ENCODE measurements at places on chromosomes 12 and 14. TPM values are rescaled to one million over a fixed set of nuclear protein-coding genes. Genes with fewer than 3 reads are reported as not detected.
A peak's percentile ranks its signal among the peaks of the same experiment; 100 is the strongest.

NPAS3 gene
- 0.25 TPM for total RNA-seq

KRT72 gene
- total RNA-seq = not detected

- DNase-seq = no peak
Measured at GRCh38 chr12:3977621-3978020, 104.4 kb upstream of the PARP11 start.

GRCh38 chr12:51840966-51841365 lies 7.6 kb downstream of the FIGNL2 start:
- no peak for DNase-seq

ERBB3 gene
- total RNA-seq = 8.8 TPM

TMTC1 gene
- total RNA-seq = 16.1 TPM

RHEBL1 gene
- 6.0 TPM for total RNA-seq

ERP27 gene
- not detected for total RNA-seq

DNA sequence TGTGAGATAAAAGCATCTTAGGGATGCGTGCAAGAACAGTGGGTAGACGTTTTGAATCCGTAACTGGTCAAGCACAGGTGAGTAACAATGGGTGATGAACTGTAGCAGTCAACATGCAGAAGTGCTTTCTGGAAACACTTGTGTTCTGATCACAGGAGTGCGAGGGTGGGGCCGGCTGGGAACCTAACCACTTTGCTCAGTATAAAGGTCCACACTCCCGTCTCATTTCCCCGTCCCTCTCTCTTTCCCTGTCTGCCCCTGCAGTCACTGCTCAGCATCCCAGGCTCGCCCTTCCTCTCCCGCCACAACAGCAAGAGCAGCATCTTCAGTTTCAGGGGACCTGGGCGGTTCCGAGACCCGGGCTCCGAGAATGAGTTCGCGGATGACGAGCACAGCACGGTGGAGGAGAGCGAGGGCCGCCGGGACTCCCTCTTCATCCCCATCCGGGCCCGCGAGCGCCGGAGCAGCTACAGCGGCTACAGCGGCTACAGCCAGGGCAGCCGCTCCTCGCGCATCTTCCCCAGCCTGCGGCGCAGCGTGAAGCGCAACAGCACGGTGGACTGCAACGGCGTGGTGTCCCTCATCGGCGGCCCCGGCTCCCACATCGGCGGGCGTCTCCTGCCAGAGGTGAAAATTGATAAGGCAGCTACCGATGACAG lies 127.1 kb downstream of the FIGNL2 start:
- peak; percentile 65 for DNase-seq

DNA sequence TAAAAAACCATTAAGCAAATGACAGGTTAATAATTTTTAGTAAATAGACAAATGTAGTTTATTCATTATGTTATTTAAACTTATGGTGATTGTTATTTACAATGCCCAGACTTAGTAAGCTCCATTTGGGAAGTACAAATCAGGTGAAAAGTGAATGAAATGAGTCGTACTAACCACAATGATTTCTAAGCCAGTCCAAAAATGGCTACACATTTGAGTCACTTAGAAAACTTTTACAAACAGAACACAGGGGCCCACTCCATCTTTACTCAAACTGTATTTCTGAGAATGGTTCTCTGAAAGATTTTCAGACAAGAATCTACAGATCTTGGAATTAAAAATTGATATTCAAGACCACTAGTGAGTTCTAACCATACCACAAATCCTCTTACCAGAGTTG lies 653.3 kb upstream of the MIS18BP1 start:
- no peak for DNase-seq

OR6C2 gene
- total RNA-seq = not detected

DNA sequence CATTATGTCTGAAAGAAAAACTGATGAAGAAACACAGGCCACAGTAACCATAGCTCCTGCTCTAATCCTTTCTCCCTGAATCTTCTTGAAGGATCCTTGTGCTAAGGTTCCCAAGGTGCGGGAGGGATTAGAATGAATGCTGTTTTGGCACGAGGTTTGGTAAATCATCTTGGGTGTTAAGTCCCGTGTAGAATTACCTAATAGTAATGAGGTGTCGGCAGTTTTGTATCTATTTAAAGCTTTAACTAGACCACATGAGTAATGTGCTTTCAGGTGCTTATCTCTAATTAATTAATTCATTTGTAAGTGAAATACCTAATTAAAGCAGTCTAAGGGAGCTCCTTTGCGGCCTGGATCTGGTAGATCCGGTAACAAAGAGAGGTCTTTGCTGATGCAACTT lies 53.9 kb downstream of the GNG2 start:
- no peak for DNase-seq

RPL10L gene
- not detected for total RNA-seq

PRIM1 gene
- 108 TPM for total RNA-seq

GRCh38 chr12:116133149-116133548 lies 144.3 kb downstream of the MED13L start:
- DNase-seq = no peak

GRCh38 chr12:71661977-71662530 lies 1.6 kb downstream of the ZFC3H1 start:
- no peak for DNase-seq

- DNase-seq = no peak
Measured at GRCh38 chr12:31745242-31745641, 16.4 kb upstream of the AMN1 start.

- DNase-seq = peak; percentile 53
Measured at GRCh38 chr12:31966558-31967205, 7.5 kb downstream of the RESF1 start.

TMEM132C gene
- 3.9 TPM for total RNA-seq

KLHL33 gene
- total RNA-seq = 0.22 TPM

PRB2 gene
- total RNA-seq = not detected

CLEC4A gene
- total RNA-seq = 2.0 TPM

DNA sequence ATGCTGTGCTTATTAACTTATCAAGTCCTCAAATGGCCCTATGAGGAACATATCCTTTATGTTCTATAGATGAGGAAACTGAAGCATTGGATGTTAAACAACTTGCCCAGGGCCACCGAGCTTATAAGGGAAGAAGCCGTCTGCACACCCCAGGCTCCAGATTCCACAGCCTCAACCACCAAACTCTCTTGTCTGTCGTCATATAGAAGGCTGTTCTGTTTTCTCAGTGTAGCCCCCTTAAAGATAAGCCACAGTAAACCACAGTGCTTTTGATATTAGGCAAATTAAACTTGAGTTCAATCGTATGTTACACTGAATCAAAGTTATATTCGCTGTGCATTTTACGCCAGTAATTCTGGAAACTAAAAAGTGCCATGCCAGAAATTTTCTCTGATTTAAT lies 116.7 kb downstream of the PRKCH start:
- no peak for DNase-seq

DNA sequence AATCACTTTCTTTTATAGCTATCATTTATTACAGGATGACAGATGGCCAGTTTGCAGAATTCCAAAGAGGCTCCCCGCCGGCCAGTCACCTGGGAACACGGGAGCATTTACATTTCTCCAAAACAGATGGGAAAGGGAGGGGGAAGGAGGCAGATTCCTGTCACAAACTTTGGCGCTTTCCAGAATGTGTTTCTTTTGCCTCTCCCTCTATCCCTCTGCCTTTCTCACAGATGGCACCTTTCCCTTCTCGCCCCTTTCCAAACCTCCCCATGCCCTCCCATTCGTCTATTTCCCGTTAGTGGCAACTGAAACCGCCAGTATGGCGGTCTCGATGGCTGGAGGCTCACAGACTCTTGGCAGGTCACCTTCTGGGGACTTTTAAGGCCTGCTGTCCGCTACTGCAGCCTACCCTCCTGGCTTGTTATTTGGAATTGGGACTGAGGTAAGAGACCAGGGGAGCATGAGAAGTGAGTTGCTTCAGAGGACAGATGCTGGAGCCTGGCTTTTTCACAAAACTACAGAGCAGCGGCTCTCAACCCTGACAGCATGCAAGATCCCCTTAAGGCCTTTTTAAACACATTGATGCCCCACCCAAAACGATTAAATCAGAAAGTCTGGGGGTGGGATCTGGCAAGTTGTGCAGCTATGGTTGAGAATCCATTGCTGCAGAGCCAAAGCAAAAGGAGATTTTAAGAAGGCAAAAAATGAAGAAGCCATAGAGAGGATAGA lies 161.5 kb upstream of the VASH1 start:
- no peak for DNase-seq

DNA sequence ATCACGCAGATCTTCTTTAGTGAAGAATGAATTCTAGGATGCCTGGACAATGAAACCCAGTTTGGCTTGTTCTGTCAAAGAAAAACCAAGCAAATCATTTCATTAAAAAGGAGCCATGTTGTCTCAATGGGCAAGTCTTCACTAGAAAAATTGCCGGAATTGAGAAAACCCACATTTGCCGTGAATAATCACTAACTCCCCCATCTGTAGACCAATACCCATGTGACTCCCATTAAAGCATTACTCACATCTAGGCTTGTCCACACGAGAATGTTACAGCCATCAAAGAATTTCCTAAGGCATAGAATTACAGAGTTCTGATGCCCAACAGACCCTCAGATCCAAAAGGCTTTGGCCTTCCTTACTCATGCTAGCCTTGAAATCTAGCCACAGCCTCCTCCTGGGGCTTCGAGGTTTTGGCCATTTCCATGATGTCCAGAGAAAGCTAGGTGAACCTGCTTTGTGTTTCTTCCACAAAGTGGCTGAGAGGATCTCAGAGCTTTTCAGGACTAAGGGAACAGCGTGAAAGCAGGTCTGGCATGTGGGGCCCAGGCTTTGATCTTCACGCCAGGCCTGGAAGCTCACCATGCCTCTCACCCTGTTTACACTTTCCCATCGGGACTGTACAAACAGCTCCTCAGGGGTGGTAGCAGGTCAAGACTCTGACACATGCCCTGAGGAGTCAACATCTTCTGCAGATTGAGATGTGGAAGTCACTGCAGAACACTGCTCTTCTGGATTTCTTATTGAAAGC lies 12.1 kb downstream of the SLC7A8 start:
- no peak for DNase-seq

DNA sequence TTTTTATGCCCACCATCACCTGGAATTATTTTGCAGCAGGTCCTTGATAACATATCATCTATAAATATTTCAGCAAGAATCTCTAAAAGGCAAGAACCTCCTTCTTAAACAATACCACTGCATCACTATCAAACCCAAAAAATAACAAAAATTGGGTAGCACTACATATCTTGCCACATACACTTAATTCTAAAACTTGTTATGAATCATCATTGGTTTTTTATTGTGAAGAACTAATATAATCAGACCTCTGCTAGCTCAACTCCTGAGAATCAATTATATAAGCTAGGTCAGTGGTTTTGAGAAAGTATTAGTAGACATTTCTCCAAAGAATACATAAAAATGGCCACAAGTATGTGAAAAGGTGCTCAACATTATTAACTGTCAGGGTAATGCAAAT lies 23.8 kb downstream of the SLC38A1 start:
- no peak for DNase-seq

GRCh38 chr14:96056509-96057422 lies 17.6 kb downstream of the C14orf132 start:
- DNase-seq = peak; percentile 77

GRCh38 chr12:68868043-68868790 lies 60.2 kb downstream of the MDM2 start:
- DNase-seq = no peak

VASH1 gene
- 10.3 TPM for total RNA-seq

- DNase-seq = no peak
Measured at GRCh38 chr14:56073799-56074198, 44.4 kb upstream of the PELI2 start.

Measured in neural progenitor cell (in vitro differentiated cells).